ENCODE measurements at places on chromosomes 3 and 15.

- DNase-seq: no peak
These were observed 5.4 kb downstream of the VILL start for GRCh38 chr3:37995652-37996641.

GRCh38 chr15:28979208-28979841, 93.6 kb downstream of the APBA2 start:
- DNase-seq: no peak

DNA sequence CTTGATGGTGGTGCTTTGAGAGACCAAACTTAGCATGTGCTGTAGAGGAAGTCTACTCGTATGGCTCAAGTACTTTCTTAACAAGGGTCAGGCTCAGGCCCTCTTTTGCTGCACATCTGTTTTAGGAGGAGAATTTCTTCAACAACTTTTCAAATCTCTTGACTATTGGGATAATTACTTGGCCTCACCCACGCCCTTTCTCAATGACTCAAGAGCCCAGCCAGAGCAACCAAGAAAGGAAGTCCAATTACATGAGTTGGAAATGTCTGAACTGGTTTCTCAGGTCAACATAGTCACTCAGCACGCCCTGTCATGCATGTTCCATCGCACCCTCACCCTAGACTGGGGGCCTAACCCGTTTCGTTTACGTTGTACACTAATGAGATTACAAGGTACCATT, 44.8 kb upstream of the UMPS start:
- no peak for DNase-seq

GRCh38 chr3:182710557-182711157, 82.6 kb upstream of the ATP11B start:
- DNase-seq: peak; percentile 54

DNA sequence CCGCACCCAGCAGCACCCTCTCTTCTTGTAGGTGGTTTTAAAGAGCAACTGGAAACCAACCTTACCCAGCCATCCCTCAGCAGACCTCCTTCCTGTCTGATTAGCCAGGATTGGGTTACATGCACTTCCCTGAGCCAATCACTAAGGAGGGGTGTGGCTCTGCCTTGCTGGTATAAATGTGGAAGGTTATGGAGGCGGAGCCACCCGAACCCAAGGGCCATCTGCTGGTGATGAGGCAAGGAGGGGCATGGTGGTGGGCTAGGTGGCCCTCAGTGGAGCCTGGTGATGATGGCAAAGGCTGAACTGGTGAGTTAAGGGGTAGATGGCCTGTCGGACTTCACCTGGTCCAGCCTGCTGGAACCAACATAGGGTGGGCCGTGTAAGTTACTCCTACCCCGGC, 39.8 kb downstream of the CCDC33 start:
- DNase-seq: peak; percentile 40

DNA sequence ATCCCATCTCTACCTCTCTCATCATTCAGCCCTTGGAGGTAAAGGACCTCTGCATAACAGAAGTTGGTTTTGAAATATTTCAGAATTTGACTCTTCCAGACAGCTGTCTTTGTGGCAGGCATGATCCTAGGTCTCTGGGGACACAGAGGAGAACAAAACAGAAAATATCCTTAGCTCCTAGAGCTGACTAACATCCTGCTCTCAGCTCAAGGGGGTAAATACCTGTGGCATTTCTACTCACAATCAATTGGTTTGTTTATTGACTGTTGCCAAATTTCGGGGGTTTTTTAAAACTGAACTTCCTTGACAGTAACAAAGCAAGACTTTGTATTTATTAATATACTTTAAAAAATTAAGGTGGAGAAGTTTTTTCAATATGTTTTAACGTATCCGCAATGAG, 78.8 kb downstream of the EOMES start:
- peak; percentile 10 for DNase-seq

DNA sequence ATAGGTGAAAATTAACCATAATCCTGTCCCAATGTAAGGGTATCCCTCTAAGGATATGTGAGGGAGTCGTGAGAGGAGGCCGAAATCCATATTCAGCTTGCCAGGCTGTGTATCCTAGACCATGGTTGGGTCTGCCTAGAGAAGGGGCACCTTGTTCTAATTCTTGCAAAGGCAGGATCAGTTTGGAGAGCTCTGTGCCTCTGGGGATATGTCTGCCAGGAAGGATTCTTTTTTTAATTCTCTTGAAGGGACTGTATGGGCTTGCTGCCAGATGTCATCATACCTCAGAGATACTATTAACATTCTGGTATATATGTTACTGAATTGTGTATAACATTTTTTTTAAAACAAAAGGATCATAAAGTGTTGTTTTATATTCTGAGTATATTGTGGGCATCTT, 2.4 kb downstream of the ATP1B3 start:
- no peak for DNase-seq

GRCh38 chr15:78680431-78681075, 39.5 kb upstream of the CHRNB4 start:
- DNase-seq: no peak

GRCh38 chr3:127848131-127849129, 26.1 kb upstream of the MGLL start:
- DNase-seq: no peak

DNA sequence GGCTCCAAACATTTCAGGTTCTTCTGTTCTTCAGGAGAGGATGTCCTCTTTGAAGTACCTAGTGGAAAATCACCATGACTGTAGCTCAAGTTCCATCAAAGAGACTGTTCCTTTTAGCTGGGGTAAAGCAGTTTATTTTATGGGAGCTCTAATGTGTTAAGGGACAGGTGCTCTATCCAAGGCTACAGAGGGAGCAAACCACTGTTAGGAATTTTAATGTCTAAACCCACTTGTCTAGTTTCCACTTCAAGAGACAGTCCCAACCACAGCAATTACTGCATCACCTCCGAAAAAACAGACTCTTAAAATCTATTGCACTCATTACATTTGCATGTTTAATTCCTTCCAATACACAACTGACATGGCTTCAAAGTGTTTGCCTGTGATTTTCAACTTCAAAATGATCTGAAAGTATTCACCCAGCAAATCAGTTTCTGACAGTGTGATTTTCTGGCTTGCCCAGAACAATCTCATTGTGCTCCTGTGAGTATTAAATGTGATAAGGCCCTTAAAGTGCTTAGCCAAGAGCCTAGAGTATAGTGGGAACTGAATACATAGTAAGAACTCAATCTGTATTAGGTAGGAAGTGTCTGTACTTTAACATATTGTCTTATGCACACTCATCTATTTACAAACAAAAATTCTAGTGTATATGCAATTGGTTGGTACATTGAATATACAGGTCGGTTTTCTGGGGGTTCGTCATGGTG, 266.5 kb upstream of the CCDC54 start:
- no peak for DNase-seq

DNA sequence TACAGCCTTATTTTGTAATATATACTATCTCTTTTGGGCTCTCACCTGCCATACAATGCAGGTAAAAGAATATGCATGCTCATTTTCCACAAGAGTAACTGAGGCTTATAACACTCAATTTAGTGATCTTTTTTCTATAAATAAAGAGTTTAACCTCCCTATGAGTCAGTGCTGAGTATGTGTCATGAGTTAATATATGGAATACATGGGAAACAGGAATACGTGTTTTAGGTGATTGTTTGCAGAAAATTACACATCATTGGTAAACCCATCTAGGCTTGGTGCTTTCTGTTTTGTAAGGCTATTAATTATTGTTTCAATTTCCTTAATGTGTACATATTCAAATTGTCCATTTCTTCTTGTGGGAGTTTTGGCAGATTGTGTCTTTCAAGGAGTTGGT, 411.3 kb downstream of the GRM7 start:
- DNase-seq: no peak

DNA sequence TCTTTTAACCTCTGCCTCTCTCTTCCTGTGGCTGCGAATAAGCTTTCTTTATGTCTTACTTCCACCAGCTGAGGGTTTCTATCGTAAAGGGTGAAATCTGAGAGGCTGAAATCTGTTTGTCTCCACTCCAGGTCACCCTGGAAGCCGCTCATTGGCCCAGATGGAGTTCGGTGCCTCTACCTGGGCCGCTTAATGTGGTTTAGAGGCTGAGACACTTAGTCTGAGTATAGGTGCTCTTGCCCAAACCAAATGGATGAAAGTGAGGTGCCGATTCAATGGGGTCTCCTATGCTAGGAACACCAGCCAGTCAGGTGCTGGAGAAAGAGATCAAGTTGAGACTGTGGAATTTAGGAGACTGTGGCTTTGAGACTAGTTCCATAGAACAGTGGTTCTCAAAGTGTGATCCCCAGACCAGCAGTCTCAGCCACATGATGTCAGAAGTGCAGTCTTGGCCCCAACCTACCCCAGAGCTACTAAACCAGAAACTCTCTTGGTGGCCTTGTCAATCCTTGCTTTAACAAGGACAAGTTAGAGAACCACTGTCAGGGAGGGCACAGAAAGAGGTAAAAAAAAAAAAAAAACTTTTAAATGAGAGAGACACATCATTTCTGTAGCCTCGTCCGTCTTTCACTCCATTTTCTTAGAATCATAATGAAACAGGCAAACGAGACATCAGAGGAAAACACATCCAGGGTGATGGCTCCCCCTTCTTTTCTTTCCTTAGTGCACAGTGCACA, 54.9 kb upstream of the CCR2 start:
- DNase-seq: no peak

- no peak for DNase-seq
These were observed 132.7 kb downstream of the ADAMTS17 start for GRCh38 chr15:100208921-100209603.

GRCh38 chr3:22996920-22997571, 206.1 kb upstream of the UBE2E2 start:
- no peak for DNase-seq

GRCh38 chr3:39192490-39193092, at the start of gene XIRP1:
TSS of gene XIRP1 (minus strand) at chr3:39192595. CDS start at chr3:39189445, 3,150 bp downstream.
- DNase-seq: no peak

DNA sequence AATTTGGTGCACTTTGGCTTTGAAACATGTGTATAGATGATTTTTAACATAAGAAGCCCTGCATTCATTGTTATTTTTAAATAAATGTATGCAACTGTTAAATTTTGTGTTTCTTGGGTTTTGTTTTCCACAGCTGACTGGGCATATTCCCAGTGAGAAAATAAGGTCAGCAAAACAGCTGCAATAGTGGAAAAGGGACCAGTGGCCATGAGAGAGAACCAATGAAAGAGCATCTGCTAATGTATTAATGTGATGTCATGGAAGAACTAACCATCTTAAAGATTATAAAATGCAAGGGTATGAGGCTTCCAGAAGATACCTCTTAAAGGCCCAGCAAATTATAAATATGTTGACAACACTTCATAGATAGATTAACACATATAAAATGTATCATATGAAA, 31.0 kb upstream of the KBTBD12 start:
- DNase-seq: no peak

DNA sequence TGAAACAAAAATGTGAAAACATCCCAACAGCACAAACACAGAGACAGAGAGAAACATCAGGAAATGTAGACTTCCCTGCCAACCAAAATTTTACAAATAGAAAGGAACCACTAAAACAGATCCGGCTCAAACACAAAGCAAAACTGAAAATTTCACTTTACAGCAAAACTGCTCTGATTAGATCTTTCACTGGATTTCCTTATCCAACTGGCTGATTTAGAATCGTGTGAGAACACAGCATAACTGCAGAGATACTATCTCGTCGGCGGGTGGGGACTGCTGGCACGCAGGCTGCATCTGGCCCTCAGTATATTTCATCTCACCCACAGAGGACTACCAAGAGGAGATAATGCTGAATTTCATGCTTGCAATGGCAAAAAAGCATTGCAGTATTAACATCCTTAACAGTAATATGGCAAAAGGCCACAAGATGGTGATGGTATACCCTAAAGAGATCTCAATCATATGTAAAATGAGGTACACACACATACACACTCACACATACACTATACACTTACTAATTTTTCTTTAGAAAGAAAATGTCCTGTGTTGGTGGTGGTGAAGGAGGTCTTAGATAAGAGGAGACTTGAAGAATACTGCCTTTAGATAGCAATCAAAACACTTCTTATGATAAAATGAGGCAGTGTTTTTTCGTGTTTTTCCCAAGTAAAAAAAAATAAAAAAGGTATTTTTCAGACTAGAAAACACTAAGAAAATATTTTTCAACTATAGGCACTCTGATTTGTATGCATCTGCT, 10.6 kb upstream of the LEO1 start:
- peak; percentile 88 for DNase-seq

- peak; percentile 19 for DNase-seq
These were observed 54.2 kb upstream of the ARHGEF3 start for GRCh38 chr3:56855856-56856512.

DNA sequence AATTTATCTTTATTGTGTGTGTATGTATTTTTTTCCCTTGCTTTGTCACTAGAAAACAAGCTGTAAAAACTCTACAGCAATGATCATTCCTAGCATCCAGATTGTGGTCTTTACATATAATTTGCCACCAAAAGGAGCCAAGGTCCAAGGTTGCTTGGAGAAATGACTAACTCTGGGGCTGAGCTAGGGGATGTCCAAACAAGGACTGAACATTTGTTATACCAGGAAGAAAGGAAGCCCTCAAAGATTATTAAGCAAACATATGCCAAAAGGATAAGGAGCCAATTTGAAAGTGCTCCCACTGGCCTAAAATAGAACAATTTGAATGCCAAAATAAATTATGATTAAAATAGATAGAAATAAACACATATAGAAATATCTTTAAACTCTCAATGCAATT, 293.3 kb downstream of the ZIC1 start:
- no peak for DNase-seq

- DNase-seq: no peak
These were observed 11.1 kb downstream of the OR5K2 start for GRCh38 chr3:98508582-98508981.

DNA sequence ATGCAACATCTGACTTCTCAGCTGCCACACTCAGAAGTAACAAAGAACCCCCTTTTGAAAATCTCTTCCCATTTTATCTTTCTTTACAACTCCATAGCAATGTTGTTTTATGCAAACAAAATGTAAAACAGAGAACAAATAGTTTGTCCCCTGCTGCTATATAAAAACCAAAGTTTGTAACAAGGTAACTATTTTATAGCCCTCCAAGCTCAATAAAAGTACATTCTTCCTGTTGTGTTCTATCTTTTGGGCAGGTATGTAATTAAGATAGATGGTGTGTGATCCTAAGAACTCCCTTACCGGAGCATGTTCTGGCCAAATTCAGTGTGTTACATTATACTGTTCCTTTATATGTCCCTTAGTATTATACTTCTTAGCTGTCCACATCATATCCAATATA, 12.6 kb upstream of the CGNL1 start:
- DNase-seq: no peak

GRCh38 chr3:42526616-42527367, 24.3 kb downstream of the VIPR1 start:
- DNase-seq: no peak

DNA sequence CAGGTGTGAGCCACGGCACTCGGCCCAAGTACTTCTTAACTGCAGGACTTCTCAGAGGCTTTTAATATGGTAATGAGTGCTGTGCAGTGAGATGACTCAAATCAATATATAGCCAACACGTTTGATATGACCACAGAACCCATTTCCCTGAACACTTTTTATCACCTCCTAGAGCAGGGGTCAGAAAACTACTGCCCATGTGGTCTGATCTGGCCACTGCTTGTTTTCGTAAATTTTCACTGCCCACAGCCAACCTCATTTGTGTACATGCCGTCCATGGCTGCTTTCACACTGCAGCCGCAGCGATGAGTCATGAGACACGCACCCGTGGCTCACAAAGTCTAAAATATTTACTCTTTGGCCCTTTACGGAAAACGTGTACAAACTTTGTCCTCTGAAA, 179.2 kb downstream of the RORA start:
- peak; percentile 85 for DNase-seq
